Left ventricle myocardium inferior (tissue), 1 donor: ENCODE measurements at places on chromosomes 3 and 15.

- no peak for DNase-seq
Measured at GRCh38 chr15:41337631-41338522, 5.2 kb downstream of the NUSAP1 start.

- peak; percentile 45 for DNase-seq
Measured at GRCh38 chr15:96326328-96327154, 4.0 kb upstream of the NR2F2 start.

- DNase-seq: no peak
Measured at GRCh38 chr3:115164374-115165221, 17.5 kb upstream of the ZBTB20 start.

- DNase-seq: no peak
Measured at GRCh38 chr3:13308380-13308801, 111.7 kb downstream of the NUP210 start.

DNA sequence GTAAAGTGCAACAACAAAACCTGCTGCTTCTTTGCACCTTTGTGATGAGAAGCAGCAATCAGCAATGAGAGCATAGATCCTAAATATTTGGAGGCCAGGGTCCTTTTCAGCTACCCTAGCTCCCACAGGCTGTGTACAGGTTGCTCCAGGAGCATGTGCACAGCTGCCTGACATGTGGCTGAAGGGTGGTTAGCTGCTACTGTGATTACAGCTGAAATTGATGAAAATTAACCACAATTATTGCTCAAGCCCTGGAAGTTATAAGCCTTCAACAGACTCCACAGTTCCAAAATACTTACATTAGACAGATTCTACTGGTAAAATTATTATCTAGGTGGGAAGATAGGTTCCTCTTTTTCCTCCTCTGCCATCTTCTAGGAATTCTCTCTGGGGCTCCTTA, 28.5 kb downstream of the COMMD2 start:
- no peak for DNase-seq

DNA sequence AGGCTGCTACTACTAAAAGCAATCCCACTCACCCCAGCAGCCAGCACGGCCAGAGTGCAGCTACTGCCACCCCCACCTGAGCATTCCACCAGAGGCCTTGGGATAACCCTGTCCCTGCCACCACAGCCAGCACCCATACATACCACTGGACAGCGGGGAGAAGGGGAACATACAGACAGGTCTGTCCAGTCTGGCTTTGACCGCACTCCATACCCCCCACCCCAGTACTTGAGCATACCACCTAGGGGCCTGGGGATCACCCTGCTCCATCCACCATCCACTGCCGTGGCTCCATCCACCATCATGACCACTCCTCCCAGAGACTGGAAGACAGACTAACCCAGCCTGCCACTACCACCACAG, 210.1 kb downstream of the ATP8B4 start:
- no peak for DNase-seq

DNA sequence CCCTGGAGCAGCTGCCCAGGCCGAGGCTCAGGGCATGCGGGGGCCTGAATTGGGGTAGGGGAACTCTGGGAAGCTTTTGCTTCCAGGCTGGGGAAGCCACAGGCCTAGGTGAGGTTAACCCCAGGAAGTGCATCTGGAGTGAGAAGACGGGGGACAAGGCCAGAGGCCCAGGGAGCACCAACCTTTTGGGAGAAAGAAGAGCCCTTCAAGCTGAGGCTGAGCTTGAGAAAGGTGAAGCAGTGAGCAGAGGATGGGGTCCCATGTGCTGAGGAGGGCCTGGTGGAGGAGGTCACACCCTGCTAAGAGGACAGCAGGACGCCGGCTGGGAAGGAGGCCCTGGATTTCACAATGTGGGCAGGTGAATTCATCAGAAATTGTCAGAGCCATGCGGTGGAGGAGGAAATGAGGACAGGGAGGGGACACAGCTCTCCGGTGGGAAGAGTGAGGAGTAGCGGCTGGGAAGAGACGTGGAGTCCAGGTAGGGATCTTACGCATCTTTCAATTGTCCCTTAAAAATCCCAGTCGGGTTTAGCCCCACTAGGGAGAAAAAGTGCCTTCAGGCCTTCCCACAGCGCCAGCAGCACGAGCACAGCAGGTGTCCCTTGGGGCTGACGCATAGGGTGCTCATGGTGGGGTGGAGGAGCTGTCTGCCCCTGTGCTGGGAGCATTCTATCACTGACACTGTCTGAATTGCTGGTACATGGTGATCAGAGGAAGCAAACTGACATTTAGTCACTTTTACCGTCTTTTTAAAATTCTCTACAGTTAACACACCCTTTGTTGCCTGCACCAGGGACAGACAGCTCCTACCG, 50.9 kb downstream of the HCN4 start:
- DNase-seq: no peak

- DNase-seq: no peak
Measured at GRCh38 chr15:52715411-52715810, 36.2 kb upstream of the ATOSA start.
